ENCODE measurements at places on chromosomes 6 and 20. TPM values are rescaled to one million over a fixed set of nuclear protein-coding genes. Genes with fewer than 3 reads are reported as not detected.

DNA sequence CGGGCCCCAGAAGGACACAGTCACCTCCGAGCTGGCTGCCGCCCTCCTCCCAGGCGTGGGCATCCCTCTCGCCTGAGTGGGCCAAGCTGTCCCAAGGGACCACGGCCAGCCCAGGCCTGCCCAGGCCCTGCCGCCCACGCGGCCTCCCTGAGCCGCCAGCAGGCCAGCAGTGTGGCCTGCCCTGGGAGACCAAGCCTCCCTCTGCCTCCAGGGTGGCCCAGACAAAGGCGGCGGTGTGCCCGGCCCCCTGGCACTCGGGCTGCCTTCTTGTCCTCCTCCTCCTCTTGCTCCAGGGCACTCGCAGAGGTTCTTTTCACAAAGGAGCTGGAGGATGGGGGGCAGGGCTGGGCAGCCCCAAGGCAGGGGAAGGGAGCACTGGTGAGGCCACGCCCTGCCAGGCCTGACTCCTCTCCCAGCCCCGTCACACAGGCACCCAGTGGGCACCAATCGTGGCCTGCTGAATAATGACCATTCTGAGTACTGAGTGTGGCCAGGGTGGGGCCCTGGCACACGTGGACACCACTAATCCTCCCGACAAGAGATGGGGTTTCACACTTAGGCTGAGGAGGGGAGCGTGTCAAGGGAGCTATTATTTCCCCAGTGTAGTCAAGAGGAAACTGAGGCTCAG lies 25.3 kb downstream of the NOL4L start:
- no peak for DNase-seq

DNA sequence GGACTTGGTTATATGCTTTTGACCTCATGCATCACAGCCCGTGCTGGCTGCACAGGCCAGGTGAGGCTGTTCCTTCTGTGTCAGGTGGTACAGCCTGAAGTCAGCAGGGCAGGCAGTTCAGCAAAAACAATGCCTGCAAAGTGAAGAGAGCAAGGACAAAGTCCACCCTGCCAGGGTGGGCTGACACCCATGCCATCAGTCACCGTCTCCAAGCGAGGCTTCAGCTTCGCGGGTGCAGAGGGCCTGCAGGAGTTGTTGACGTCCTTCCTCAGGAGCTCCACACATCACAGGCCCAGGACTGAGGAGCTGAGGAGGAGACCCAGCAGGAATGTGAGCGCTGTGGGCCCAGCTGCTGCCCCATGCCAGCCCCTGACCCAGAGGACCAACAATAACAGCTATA lies 111.3 kb downstream of the SASH1 start:
- DNase-seq: no peak

RSPH9 gene
- 0.60 TPM for polyA plus RNA-seq

GRCh38 chr6:40252531-40253258 lies 318.4 kb upstream of the MOCS1 start:
- DNase-seq: no peak

SLC2A4RG gene
- 106 TPM for polyA plus RNA-seq

GRCh38 chr6:38789256-38789655 lies 74.1 kb downstream of the DNAH8 start:
- DNase-seq: no peak

GRCh38 chr6:71527886-71528285 lies 239.3 kb downstream of the OGFRL1 start:
- DNase-seq: no peak

DNA sequence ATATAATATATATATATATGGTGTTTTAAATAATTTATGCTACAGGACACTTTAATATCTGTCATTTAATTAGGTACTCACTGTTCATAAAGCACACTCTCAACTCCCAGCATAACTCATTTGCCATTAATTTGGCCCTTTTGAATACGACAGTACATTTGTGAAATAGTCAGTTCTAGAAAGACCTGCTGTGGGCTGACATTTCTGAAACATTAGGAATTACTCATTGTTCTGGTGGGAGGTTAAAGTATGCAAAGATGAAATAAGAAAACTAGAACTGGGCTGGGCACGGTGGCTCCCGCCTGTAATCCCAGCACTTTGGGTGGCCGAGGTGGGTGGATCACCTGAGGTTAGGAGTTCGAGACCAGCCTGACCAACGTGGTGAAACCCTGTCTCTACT lies 497.5 kb downstream of the UTRN start:
- DNase-seq: no peak

DNA sequence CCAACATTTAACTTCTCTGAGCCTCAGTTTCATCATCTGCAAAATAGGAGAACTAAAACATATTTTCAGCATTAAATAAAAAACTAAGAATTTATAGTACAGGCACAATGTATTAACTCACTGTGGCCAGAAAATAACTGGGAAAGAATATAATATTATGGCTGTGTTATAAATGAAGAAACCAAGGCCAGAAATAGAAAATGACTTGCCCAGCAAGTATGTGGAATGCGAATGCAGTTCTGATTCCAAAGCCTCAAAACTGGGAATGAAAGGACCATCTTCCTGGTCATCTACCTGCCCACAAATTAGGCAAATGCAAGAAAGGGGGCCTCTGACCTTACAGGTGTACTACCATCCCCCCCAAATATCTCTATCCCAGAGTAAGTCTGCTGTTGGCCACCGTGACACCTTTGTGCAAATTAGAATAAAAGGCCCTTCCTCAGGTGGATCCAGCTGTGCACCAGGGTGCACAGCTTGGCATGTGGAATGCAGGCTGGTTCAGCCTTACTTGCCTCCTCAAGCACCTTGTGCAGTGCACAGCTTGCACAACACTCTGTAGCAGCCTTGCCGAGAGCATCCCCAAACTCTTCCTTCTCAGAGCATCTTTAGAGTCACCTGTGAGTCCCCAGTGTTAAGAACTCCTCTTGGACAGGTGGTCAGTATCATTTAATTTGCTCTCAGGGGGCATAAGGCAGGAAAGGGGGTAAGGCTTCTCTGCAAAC lies 4.4 kb downstream of the SLC13A3 start:
- no peak for DNase-seq

CRISP2 gene
- not detected for polyA plus RNA-seq

- no peak for DNase-seq
Observed at GRCh38 chr20:1505871-1506270, 14.7 kb upstream of the SIRPB2 start.

DNA sequence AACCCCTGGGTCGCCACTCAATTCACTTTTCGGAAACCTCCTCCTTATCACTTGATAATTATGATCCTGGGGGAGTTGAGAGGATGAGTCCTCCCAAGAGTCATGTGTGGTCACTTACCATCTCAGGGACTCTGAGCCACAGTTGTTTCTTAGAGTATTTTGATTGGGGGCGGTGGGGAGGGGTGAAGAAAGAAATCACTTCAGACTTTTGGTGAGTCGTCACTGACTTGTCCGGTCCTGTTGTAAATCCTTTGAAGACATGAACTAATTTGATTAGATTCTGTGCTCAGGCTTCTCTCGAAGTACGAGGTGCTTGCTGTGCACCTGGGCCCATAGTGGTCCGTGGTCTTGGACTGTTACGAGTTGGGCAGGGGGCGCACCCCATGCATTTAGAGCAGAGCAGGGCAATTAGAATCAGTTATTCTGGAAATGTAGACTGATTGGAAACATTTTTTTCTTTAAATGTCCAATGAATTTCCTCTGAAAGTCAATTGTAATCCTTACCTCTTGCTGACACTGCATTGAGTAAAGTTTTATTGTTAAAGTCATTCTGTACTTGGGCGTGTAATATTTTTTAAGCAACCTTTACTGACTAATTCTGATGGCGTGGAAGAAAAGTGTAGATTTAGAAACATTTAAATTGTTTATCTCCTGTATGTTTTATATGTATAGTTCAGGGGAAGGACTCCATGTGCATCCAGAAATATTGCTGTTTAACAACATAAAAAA lies 173.4 kb downstream of the SLC16A10 start:
- no peak for DNase-seq

RPS21 gene
- 4,730 TPM for polyA plus RNA-seq

FNDC1 gene
- 0.84 TPM for polyA plus RNA-seq

HLA-G gene
- polyA plus RNA-seq: not detected

SMLR1 gene
- not detected for polyA plus RNA-seq

DNA sequence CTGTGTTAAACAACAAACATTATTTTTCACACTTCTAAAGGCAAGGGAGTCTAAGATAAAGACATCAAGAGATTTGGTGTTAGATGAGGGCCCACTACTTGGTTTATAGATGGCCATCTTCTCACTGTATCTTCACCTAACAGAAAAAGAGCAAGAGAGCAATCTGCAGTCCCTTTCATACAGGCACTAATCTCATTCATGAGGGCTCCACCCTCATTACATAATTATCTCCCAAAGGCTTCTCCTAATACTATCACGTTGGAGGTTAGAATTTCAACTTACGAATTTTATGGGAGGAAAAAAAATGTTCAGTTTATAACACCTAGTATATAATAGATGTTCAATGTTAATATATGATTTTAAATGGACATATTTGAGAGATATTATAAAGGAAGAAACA lies 45.6 kb downstream of the HDAC2 start:
- no peak for DNase-seq

FUT9 gene
- 0.23 TPM for polyA plus RNA-seq

CYP39A1 gene
- 4.3 TPM for polyA plus RNA-seq

GRCh38 chr6:90343576-90343975 lies 46.9 kb upstream of the BACH2 start:
- no peak for DNase-seq

GRCh38 chr6:156280065-156280464 lies 497.1 kb upstream of the ARID1B start:
- DNase-seq: no peak

GRCh38 chr6:108948181-108948661 lies 100.0 kb downstream of the ARMC2 start:
- no peak for DNase-seq

DNA sequence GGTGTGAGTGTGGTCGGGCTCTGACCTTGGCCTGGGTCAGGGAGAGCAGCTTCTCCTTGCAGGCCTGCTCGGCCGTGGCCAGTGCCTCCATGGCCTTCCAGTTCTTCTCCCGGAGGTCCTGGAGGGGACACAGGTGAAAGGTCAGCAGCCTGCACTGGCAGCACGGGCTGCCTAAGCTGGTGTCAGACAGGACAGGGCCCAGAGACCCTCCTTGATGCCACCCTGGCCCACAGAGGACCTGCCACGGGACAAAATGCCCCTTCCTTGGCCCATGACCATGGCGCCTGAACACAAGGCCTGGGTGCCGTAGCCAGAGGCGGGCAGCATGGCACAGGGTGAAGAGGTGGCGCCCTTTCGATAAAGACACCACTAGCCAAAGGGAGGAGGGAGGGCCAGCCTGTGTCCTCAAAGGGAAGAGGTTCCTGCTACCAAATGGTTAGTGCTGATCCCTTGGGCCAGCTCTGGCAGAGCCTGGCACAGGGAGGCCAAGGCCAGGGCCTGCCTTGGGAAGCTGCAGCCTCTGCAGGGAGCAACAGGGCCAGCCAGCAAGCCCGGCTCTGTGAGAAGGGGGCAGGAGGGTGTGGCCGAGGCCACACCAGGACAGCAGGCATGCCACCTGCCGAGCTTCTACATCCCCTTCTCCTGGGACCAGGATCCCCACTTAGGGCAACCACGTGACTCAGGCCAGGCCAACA lies 54.8 kb downstream of the DSTN start:
- DNase-seq: no peak

CYP21A2 gene
- 2.3 TPM for polyA plus RNA-seq

- no peak for DNase-seq
Observed at GRCh38 chr6:12064131-12064530, 52.0 kb downstream of the HIVEP1 start.

GRCh38 chr20:44627364-44628010 lies 24.0 kb downstream of the ADA start:
- DNase-seq: no peak

GRCh38 chr20:48841875-48842529 lies 14.2 kb upstream of the PREX1 start:
- no peak for DNase-seq

- DNase-seq: no peak
Observed at GRCh38 chr20:60035486-60035885, 77.3 kb downstream of the CDH26 start.

DNA sequence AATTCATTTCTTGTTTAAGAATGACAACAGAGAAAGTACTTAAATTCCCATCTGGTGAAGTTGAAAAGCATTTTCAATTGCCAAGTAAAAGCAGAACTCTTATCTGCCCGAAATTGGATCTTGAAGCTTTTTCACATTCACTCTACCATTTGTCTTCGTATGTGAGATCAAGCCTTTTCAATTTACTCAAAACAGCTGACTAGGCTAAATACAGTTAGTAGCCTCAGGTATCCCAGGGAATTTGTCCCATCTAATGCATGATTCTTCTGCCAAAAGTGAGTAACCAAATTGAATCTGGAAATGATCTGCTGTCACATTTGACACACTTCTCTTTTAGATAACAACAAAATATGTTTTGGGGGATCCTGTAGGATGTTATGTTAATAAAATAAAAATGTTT lies 596.8 kb upstream of the HS3ST5 start:
- no peak for DNase-seq
